ENCODE measurements at places on chromosomes 16 and 17. TPM values are rescaled to one million over a fixed set of nuclear protein-coding genes. Genes with fewer than 3 reads are reported as not detected.

- H3K27me3 ChIP-seq, result no peaks in the 10 kb centered on the region
- no peak overlapping the region for H3K4me3 ChIP-seq
- no peak for DNase-seq
- no peak overlapping the region for H3K27ac ChIP-seq
Measured at GRCh38 chr17:22233382-22233781, 541.1 kb downstream of the KCNJ18 start.

TP53TG3 gene
- total RNA-seq, result not detected

SLC12A3 gene
- not detected for total RNA-seq

HBA2 gene
- total RNA-seq, result not detected

DNA sequence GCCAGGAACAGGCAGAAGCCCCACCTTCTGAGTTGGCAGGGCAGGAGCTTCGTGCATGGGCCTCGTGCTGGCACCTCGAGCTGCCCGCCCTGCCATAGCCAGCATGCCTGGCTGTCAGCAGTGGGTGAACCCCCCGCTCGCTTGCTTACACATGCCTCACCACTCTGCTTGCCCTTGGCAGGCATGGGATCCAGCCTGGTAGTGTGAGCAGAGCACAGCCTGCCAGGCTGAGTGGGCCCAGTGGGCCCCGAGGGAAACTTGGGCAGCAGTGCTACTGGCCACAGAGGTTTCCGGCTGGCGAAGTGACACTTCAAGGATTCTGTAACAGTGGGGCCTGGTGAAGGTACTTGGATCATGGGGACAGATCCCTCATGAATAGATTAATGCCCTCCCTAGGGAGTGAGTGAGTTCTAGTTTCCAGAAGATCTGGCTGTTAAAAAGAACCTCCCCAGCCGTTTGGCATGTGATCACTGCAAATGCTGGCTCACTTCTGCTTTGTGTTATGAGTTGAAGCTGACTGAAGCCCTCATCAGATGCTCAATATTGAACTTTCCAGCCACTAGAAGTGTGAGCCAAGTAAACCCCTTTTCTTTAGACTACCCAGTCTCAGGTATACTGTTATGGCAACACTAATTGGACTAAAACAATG is 114.7 kb downstream of the BCAS3 start:
- no peaks in the 10 kb centered on the region for H3K36me3 ChIP-seq
- H3K27ac ChIP-seq, result no peak overlapping the region
- H3K4me1 ChIP-seq, result no peaks in the 10 kb centered on the region
- no peaks in the 10 kb centered on the region for H3K27me3 ChIP-seq
- no peak for DNase-seq

GRCh38 chr16:54291656-54292487 is 5.3 kb upstream of the IRX3 start:
- no peak overlapping the region for H3K27ac ChIP-seq
- DNase-seq, result no peak
- H3K36me3 ChIP-seq, result no peaks in the 10 kb centered on the region
- H3K27me3 ChIP-seq, result peaks cover 82% of the 10 kb centered on the region
- H3K4me1 ChIP-seq, result peaks cover 19% of the 10 kb centered on the region
- no peak overlapping the region for H3K4me3 ChIP-seq

OR1G1 gene
- total RNA-seq, result not detected

DNA sequence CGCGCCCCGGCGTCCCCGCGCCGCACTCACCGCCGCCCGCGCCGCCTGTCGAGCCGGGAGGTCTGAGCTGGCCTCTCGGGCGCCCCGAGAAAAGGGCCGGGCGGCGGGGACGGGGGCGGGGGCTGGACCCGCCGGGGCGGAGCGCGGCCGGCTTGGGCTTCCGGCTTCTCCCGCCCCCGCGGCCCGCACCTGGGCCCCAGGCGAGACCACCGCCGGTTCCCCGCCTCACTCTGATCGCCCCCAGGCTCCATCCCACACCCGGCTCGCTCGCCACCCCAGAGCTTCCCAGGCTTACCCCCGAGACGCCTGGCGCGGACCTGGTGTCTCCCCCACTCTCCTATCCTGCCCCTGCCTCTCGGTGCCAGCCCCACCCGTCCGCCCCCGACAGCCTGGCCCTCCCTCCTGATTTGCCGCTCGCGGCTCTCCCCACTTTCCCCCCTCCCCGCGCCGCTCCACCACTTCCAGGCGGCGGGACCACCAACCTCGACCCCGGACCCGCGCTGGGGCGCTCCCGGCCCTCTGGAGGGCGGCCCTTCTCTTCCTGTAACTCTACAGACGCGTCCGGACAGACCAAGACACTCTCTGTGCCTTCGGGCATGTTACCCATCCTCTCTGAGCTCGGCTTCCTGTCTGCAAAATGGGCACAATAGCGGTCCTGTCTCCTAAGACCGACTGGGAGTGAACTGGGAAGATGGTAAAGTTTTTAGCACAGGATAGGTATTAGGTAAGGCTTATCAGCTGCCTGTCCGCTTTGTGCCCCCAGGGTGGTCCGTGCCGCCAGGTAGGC is at the start of gene LITAF:
Gene LITAF (minus strand): TSS at position 64 of the 787 bp plus-strand sequence. CDS start 30,189 bp downstream, outside the sequence.
- peaks cover 5% of the 10 kb centered on the region for H3K36me3 ChIP-seq
- H3K4me1 ChIP-seq, result peaks cover 48% of the 10 kb centered on the region
- H3K27ac ChIP-seq, result peak within 1 kb of the TSS; percentile 85

PLA2G10 gene
- not detected for total RNA-seq

- H3K4me3 ChIP-seq, result peak overlapping the region; percentile 94
- peaks cover 31% of the 10 kb centered on the region for H3K4me1 ChIP-seq
- DNase-seq, result peak; percentile 90
- H3K27ac ChIP-seq, result peak overlapping the region; percentile 98
- peaks cover 10% of the 10 kb centered on the region for H3K36me3 ChIP-seq
Measured at GRCh38 chr17:8436169-8436843, 622 bp downstream of the NDEL1 start.

VMO1 gene
- 1.9 TPM for total RNA-seq

ATXN2L gene
- 210 TPM for total RNA-seq

DNA sequence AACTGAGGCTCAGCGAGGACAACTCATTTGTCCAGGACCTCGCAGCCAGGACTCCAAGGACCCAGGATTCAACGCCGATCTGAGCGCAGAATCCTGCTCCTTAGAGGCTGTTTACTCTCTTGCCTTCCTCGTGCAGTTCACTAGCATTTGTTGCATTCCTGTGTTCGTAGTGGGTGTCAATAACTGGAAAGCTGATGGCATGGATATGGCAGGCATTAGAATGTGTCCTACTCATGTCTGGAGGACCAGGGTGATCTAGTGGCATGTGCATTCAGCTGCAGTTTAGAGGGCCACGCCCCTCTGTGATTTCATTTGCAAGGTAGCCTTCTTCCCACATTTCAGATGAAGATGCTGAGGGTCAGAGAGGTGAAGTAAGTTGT is 510 bp downstream of the CRISPLD2 start:
- DNase-seq, result no peak
- H3K27me3 ChIP-seq, result peaks cover 2% of the 10 kb centered on the region
- H3K36me3 ChIP-seq, result no peaks in the 10 kb centered on the region
- H3K4me1 ChIP-seq, result peaks cover 17% of the 10 kb centered on the region
- H3K4me3 ChIP-seq, result peak overlapping the region; percentile 75

DNA sequence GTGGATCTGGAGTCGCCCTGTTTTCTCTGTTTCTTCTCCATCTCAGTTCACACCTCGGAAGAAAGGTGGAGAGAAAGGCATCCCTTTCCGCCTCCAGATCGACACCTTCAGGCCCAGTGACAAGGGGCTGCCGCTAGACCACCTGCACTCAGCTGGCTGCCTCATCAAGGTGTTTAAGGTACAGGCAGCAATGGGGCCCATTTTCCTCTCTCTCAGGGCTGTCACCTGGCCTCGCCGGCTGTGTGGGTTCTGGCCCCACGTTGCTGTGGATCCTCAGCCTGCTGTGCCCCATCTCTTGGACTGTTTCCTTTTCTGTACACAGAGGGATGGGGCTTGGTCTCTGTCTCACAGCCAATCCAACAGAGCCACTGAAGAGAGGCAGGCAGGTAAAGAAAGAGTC is 17.4 kb upstream of the STAC2 start:
- H3K36me3 ChIP-seq, result no peaks in the 10 kb centered on the region
- H3K4me1 ChIP-seq, result peaks cover 21% of the 10 kb centered on the region
- DNase-seq, result no peak
- no peak overlapping the region for H3K27ac ChIP-seq
- H3K4me3 ChIP-seq, result no peak overlapping the region

DNA sequence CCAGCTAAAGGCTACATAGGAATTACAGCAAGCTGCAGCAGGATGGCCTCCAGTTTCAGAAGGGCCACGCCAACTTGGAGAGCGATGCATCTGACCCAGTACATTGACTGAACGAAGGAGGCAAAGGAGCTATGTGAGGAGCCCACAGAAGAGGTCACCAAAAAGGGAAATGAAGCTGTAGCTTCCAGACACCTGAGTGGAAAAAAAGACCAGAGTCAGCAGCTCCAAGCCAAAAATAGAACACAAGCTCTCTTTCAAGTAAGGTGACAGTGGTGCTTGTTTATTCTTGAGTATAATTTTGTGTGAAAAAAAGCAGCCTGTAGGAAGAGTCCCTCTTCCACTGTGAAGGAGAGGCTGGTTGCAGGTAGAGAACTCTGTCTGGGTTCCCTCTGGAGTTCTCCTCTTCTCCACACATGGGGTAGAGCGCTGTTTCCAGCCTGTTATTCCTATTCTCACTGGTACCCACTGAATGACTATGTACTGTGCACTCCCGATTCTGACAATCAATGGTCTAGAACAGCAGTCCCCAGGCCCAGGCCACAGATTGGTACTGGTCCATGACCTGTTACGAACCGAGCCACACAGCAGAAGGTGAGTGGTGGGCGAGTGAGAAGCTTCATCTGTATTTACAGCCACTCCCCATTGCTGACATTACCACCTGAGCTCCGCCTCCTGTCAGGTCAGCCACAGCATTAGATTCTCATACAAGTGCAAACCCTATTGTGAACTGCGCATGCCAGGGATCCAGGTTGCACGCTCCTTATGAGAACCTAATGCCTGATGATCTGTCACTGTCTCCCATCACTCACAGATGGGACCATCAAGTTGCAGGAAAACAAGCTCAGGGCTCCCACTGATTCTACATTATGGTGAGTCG is 15.1 kb downstream of the CCL4 start:
- H3K4me1 ChIP-seq, result no peaks in the 10 kb centered on the region
- H3K4me3 ChIP-seq, result no peak overlapping the region
- no peak overlapping the region for H3K27ac ChIP-seq
- H3K36me3 ChIP-seq, result no peaks in the 10 kb centered on the region
- no peak for DNase-seq

CDRT15 gene
- not detected for total RNA-seq

DNA sequence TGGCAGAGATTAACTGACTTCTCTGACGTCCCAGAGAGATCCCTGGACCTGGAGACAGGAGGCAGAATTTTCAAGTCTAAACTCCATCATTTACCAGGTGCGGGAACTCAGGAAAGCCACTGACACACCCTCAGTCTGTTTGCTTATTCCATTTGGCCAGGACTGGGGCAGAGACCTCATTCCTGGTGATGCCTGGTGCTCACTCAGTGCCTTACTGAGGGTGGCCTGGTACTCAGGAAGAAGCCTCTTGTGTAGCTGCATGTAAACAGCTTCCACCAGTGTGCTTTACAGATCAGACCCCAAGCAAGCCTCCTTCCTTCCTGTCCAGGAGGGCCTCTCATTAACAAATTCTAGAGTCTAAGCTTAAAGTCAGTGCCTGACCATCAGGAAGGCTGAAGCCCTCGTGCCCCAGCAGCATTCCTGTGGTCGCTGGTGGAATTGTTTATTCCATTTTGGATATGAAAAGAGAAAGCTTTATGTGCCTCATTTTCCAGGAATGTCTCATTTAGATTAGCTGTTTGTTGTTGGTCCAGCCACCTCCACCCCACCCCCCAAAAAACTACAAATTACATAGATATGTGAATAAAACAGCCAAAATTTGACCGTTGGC is 236.1 kb upstream of the CDH5 start:
- H3K27me3 ChIP-seq, result no peaks in the 10 kb centered on the region
- H3K36me3 ChIP-seq, result no peaks in the 10 kb centered on the region
- no peak overlapping the region for H3K4me3 ChIP-seq
- no peak for DNase-seq
- H3K4me1 ChIP-seq, result peaks cover 53% of the 10 kb centered on the region

DNA sequence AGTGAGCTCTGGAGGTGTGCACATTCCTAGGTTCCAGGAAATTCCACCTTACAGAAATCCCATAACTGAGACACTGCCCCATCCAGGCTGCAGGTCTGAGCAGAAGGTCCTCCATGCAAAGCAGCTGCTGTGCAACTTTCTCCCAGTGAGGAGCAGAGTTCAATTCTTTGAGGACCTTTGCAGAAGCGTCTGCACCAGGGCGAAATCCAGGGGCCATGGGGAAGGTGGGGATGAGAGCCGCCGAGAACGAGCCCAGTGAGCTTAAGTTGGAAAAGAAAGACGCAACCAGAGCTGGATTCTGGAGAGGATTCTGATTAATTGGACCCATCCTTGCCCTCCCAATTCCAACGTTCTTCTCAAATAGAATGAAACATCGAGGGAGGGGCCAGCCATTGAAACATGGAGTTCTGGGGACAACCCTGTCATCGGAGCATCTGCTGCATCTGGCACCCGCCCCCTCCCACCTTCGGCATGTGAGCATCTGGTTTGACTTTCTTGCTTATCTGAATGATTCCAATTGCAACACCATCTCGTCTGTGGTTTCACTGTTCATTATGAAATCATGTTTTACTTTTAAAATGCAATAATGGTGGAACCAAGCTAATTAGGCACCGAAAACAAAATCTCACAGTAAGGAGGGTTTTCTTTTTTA is 190.6 kb upstream of the FOXF1 start:
- no peak for DNase-seq
- peaks cover 29% of the 10 kb centered on the region for H3K27me3 ChIP-seq
- no peak overlapping the region for H3K4me3 ChIP-seq
- no peaks in the 10 kb centered on the region for H3K36me3 ChIP-seq

GRCh38 chr17:81120695-81121621 is 44.3 kb upstream of the PVALEF start:
- no peak overlapping the region for H3K27ac ChIP-seq
- H3K4me1 ChIP-seq, result no peaks in the 10 kb centered on the region
- DNase-seq, result no peak
- no peaks in the 10 kb centered on the region for H3K27me3 ChIP-seq
- H3K36me3 ChIP-seq, result no peaks in the 10 kb centered on the region
- H3K4me3 ChIP-seq, result no peak overlapping the region

HAGHL gene
- total RNA-seq, result 17.3 TPM

GRIN2A gene
- not detected for total RNA-seq

GGNBP2 gene
- total RNA-seq, result 76.1 TPM

GPR142 gene
- not detected for total RNA-seq

DNA sequence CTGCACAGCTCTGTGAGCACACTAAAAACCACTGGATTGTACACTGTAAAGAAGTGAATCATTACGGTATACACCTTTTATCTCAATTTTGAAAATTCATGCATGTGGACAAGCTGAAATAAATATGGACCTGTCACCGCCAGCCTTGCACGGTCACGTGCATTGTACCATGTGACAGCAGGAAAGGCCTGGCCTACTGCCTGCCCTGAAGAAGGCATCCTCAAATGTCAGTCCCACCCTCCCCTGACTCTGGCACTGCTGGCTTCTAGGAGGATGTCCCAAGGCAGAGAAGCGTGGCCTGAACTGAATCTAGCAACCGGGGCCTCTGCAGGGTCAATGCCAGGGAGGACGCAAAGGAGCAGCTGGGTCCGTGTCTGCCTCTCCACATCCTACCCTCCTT is 34.6 kb downstream of the SLC38A8 start:
- DNase-seq, result no peak
- no peak overlapping the region for H3K4me3 ChIP-seq
- no peaks in the 10 kb centered on the region for H3K36me3 ChIP-seq
- peaks cover 15% of the 10 kb centered on the region for H3K27me3 ChIP-seq

Measured in osteocyte (in vitro differentiated cells).